Effector memory CD8-positive, alpha-beta T cell (primary cell): ENCODE measurements at places on chromosomes 1 and 21.

DNA sequence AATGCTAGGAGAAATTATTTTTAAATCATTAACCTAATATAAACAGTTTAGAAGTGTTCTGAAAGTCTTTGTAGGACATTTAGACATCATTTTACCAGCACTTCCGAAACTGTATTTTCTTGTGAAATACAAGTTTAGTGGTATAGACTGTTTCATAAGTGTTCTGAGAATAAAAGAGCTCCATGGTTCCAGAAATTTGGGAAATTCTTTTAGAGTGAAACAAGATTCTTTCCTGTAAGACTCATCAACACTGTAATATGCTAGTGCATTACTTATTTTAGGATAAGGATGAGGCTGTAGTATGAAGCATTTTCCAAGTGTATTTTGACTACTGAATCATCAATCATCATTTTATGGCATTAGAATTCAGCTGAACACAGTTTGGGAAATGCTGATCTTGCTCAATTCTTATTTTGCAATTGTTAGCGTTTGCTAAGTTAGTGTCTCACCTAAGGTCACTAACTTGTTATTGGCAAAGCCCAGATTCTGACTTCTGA, 73.4 kb downstream of the CEP350 start:
- no peak for DNase-seq

GRCh38 chr1:83588140-83588539, 410.8 kb downstream of the TTLL7 start:
- no peak for DNase-seq

DNA sequence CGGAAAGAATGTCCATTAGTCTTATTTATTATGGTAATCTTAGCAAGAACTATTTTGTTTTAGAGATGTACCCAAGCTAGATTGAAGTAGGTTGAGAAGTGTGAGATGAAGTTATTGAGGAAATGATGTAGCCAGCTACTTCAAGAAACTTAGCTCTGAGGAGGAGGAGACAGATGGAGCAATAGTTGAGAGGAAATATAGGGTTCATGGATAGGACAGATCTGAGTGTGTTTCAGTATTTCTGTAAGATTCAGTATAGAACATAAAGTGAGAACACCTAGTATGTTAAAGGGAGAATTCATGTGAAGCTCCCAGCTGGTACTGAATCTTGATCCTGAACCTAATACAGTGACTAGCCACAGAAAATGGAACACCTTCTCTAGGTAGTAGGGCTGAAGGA, 28.9 kb downstream of the TSNAX start:
- no peak for DNase-seq

DNA sequence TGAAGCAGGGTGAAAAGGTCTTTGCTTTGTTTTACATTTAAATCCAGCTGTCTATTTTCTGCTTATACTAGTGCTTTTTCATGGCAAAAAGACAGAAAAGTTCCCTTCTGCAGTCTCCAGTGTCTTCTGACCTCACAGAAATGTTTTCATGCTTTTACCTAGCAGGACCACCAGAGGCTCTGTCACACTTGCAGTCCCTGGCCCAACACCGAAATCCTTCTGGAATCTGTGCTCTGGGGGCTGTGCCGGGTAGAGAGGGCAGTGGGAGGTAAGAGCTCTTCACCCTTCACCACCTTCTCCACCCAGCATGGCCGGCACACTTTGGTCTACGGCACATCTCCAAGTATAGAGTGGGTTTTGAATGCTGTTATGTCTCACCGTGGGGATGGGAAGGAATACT, 20.8 kb downstream of the GNAT2 start:
- DNase-seq = no peak

DNA sequence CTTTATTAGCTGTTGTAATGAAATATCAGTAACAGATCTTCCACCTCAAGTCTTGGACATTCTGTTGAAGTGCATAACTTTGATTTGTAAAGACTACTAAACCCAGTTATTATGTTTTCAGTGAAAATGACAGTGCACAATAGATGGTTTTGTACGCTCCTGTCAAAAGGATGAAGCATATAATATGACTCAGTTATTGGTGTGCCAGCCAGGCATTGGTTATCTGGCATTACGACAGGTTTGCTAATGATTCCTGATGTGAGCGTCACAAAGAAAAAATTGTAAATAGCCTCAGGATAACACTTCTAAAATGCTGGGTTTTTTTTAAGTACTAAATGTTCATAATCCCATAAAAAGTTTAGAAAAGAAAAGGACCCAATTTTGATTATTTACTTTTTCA, 147.9 kb downstream of the MAGI3 start:
- no peak for DNase-seq

DNA sequence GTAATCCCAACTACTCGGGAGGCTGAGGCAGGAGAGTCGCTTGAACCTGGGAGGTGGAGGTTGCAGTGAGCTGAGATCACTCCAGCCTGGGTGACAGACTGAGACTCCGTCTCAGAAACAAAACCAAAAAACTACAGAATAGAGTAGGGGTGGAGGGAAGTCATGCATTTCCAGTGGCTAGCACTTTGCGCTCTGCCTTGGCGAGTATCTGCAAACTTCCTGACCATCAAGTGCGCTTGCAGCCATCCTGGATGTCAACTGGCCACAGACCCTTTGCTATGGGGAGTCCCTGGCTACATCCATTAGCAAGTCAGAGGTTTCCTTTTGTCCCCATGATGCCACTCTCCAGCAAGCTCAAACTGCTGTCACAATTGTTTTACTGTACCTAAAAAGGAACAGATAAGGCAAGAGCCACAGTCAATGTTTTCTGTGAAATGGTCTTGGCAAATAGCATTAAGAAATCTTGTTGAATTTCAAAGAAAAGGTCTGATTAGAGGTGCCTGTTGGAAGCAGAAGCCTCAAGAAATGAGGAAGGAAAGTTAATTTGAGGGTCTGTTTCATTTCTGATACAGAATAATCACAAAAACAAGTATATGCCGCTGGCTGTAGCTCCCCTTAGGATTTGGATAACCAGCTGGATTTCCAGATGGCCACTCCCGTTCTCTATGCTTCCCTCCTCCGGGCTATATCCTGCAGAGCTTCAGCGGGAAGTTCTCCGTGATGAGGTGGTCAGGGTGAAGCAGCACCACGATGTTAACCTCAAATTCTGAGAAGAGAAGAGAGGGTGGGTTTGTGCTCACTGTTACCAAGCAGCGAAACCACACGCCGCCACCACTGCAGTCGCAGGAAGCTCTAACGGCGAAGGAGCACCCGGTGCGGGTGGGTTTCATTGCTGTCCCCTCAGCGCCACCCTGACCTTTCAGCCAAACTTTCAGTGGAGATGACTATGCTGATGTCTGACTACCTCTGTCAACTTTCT, 42.0 kb downstream of the VPS26C start:
- DNase-seq = peak; percentile 43

DNA sequence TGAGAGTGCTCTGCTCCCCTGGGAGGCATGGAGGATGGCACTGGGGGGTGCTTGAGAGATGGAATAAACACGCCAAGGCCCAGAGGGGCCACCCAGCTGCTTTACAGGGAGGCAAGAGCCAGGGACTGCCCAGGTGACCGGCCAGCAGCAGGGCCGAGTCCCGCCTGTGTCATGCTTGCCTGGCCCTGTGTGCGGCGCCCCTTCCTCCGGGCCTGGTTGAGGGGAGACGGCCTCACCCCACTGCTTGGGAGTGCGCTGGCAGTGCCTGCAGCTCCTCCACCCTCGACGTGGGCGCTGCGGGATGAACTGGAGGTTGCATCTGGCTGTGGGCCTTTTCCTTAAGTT, 33.1 kb upstream of the COL6A2 start:
- no peak for DNase-seq

GRCh38 chr21:36450511-36450910, 29.4 kb downstream of the CLDN14 start:
- DNase-seq = no peak
